ENCODE measurements at places on chromosomes 3 and 15. TPM values are rescaled to one million over a fixed set of nuclear protein-coding genes. Genes with fewer than 3 reads are reported as not detected.
A peak's percentile ranks its signal among the peaks of the same experiment; 100 is the strongest.

The CXCR6 gene
- 0.54 TPM for total RNA-seq

The CYB561D2 gene
- total RNA-seq: 10.9 TPM

The C3orf70 gene
- total RNA-seq: 36.7 TPM

The STRA6 gene
- not detected for total RNA-seq

DNA sequence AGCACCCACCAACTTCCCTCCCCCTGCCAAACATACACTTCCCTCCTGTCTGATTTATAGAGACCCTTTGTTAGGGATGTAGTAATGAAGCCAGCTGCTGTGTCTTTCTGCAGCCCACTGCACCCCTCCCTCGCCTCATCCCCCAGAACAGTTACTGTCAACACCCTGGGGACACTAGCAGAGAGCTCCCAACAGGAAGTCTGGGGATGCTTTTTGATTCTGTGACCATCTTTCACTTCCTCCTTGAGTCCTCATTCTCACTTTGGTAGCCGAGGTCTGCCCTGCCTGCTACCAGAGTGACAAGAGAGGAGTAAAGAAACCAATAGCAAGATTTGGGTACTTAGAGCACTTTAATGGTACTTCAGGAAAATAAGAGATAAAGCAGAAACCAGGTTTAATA is 201.6 kb downstream of the SATB1 start:
- ATAC-seq: no peak

DNA sequence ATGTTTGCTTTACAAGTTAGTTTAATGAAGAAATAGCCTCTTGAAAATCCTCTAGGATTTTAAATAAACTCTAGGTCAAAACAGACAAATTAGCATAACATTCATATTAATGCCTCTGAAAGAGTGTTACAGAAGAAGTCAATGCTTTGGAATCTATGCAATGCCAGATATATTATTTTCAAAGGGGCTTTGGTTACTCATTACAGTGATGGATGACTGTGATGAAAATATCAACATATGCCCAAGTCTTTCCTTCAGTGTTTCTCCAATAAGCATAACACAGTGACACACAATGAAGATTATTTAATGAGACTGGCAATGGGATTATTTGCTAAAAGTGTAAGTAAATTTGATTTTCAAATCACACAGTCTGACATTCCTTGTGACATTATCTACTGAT is 1247.2 kb downstream of the ROBO2 start:
- ATAC-seq: no peak

DNA sequence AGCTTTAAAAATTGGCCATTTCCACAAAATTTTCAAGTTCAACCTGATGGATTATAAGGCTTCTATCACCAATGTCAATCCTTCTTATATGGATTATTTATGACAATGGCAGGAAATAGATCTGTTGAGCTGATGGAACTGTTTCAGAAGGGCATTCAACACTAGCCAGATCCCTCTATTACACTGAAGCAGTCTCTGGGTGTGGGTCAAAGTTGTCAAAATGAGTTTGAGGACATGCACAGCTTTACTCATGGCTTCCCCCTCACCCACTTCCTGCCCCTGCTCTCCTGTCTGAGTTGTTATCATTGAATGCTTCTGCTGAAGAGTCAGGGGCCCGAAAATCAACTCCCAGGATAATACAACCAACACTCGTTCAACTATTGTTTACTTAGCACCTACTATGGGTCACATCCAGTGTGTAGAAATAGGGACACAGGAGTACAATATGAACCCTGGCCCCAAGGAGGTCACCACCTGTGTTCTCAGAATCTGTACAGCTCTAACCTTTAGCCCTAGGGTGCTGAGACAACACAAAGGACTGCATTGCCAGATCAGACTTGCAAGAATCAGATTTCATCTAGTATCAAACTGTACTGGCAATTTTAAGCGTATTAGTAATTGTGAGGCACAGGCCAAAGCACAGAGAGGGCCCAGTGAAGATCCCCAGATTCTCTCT is 41.7 kb upstream of the FAM3D start:
- ATAC-seq: no peak

GRCh38 chr3:150739200-150739863 is 23.6 kb downstream of the SIAH2 start:
- no peak for ATAC-seq

GRCh38 chr15:34655326-34655725 is 71.9 kb upstream of the GOLGA8B start:
- no peak for ATAC-seq

DNA sequence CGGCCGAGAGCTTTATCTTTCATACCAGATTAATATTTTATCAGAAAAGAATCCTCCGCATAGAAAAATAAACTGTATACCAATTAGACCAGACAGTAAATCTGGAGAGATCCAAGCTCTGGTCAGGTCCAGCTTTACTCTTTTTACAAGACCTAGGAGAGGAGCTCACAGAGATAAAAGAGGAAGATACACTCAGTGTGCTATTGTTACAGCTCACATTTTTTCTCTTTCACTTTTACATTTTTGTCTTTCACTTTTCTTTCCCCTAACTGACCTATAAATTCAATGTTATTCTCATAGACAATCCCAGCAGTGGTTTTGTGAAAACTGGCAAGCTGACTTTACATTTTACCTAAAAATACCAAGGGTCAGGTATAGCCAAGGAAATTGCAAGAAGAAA is 55.8 kb downstream of the GUCA1C start:
- ATAC-seq: no peak

DNA sequence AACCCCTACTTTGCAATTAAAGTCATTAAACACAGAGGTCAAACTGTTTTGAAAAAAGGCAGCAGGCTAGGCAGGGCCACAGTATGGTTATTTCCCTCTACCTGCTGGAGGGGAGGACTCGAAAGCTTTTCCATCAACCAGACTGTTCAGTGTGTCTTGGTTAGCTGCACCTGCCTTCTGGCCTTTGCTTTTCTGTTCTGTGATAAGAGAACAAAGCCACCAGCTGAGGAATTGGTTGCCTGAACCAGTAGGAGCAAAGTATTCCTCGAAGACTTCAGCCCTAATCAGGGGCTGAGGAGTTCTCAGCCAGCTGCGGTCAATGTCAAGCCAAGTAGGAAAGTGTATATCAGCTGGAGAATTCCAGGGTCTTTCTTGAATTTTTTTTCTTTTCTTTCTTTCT is 132.5 kb downstream of the SOX2 start:
- no peak for ATAC-seq

GRCh38 chr3:82378392-82378791 is 616.9 kb upstream of the GBE1 start:
- ATAC-seq: no peak

DNA sequence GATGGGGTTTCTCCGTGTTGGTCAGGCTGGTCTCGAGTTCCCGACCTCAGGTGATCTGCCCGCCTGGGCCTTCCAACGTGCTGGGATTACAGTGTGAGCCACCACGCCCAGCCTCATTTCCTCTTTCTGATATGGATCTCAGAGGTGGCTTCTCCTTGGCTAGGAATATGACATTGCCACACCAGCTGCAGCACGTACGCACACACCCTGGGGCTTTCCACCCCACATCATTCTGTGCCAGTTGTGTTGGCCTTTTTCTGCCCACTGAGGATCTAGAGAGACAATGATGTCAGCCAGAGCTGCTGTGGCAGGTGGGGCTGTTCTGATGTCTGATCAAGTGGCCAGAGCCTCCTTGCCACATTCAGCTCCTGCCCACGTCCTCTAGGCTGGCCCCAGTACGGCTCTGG is 29.0 kb downstream of the TMEM45A start:
- ATAC-seq: no peak

DNA sequence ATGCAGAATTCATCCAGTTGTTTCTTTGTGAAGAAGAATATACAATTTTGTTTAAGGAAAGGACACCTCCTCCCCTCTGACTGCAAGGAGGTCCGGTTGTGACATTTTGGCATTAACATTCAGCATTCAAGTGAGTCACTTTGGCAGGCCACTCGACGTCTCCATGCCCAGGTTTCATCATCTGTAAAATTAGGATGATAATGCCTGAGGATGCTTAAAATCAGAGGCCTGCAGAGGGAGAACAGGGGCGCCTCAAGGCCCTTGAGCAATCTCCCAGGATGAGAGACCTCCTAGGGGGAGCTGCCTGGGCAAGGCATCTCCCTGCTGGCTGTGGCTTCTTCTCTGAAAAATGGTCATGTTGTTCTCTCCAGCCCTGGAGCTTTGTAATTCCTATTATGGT is 236.0 kb downstream of the CACNA2D3 start:
- ATAC-seq: peak; percentile 76

DNA sequence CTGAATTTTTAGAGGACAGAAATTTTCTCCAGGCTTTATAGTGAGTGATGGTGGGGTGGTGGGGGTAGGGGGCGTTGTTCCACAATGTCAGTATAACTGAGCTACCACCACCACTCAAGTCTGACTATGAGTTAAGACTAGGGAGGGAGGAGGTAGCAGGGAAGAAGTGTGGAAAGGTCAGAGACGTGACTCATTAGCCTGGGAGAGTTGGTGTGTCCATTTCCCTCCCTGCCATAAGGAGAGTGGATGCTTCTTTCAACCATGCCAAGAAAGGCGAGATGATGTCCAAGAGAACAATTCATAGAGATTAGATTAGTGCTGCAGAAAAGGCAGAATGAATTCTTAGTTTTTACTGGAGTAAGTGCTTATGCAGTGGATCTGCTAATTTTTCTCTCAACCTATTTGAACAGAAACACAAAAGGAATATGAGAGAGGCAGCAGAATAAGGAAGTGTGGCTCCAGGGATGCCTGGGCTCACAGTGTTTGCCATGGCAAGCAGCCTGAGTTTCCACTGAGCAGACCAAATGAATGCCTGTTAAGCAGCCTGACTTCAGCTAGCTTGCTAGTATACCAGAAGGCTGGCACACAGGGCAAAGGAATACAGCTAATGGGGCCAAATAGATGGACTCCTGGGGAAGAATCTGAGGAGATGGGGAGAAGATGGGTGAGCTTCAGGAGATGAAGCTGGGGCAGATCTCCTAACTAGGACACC is 708.9 kb downstream of the NTRK3 start:
- no peak for ATAC-seq

DNA sequence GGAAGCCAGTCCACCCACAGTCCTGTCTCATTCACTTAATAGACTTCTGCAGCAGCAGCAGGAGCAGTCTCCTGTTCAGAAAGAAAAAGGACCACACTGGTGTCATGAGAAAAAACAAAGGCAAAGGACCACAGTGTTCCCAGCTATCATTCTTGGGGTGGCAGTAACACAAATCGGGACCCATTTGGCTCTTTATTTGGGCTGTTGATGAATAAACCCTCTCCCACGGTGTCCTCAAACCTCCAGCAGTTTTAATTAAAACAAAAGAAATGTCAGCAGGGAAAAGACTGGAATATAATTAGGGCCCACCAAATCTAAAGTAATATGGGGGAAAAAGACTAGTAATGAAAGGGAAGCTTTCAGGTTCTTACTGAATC is 210.5 kb upstream of the SLC2A2 start:
- ATAC-seq: no peak

DNA sequence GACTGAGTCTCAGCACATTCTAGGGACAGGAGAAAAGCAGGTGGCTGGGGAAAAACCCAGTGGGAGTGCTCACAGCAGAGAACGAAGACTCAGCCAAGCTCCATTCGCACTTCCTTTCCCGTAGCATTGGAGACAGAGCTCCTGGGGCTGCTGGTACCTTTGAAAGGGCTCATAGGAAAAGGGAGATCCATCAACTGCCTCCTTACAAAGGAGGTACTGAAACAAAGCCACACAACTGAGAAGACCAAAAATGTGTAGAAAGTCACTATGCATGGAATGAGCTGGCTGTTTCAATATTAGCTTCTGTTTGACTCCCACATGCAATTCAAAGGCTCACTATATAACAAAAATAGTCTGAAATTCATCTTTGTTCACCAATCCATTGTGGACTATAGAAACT is 16.9 kb downstream of the STIMATE start:
- no peak for ATAC-seq

- ATAC-seq: no peak
Measured at GRCh38 chr3:66989860-66990696, 8.0 kb upstream of the KBTBD8 start.

DNA sequence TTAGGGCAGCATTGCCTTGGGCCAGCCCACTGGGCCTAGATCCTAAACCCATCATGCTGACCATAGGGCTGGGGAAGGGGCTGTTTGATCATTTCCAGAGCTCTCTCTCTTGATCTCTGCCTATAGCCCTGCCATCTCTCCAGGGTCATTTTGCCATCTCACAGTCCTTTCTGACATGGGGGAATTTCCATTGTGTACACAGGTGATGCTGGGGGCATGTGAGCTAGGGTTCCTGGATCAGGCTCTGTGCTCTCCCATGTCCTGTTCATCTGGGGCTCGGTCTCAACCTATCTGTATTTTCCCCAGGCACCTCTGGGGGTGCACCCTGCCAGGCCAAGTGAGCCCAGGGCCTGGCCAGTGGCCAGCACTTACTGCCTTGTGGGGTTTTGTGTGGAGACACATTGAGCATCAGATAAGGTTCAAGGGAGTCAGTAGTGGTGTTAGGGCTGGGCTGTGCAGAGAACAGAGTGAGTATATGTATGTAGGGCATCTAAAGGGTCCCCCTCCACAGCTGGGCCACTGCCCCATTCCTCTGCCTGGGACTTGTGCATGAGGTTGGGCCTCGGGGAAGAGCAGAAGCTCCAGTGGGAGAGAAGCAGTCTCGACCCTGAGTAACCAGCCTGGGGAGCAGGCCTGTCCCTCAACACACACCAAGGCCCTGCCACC is 25.7 kb upstream of the APEH start:
- ATAC-seq: no peak

DNA sequence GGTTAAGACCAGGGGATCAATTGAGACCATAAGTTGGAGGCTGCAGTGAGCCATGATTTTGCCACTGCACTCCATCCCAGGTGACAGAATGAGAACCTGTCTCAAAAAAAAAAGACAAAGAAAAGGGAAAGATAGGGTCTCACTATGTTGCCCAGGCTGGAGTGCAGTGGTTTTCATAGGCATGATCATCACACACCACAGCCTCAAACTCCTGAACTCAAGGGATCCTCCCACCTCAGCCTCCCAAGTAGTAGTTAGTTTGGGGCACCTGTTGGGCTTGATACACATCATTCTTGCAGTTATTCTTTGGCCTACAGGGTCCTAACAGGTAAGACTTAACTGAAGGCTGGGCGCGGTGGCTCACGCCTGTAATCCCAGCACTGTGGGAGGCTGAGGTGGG is 42.1 kb downstream of the UBXN7 start:
- no peak for ATAC-seq

DNA sequence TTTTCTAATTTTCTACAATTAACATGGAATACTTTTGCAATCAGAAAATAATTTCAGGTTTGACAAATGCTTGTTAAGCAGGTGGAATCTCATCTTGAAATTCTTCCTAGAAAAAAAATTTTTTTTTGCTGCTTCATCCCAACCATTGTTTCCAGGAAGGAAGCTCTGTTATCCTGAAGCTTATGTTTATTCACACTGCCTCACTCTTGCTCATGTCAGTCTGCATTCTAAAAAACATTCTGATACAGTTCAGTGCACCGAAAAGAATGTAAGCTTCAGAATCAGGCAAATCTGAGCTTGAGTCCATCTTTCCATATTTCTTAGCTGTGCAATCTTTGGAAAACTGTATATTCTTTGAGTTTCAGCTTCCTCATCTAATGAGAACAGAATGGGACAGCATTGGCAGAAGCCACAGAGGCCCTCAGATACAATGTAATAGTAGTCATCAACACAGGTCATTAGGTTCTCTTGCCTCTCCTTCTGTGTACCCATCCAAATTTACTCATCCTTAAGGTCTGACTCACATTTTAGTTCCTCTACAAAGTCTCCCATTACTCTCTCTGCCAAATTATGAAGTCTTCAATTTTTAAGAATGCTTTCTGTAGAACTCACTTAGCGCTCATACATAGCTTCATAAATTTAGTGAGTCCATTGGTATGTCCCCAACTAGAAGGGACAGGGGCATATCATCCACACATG is 881.8 kb upstream of the NR2F2 start:
- no peak for ATAC-seq
